ENCODE measurements at places on chromosomes 3 and 15.

- no peak for DNase-seq
Measured at GRCh38 chr15:69253156-69253555, 45.6 kb upstream of the PAQR5 start.

DNA sequence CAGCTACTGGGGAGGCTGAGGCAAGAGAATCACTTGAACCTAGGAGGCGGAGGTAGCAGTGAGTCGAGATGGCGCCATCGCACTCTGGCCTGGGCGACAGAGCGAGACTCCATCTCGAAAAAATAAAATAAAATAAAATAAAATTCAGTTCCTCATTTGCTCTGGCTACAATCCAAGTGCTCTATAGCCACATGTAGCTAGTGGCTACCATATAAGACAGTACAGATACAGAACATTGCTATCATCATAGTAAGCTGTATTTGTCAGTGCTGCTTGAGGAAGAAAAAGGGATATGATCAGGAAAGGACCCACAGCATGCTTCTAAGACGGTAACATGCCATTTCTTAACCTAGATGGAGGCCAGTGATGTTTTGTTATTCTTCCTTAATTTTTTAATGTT lies 88.7 kb upstream of the CDAN1 start:
- DNase-seq, result no peak

DNA sequence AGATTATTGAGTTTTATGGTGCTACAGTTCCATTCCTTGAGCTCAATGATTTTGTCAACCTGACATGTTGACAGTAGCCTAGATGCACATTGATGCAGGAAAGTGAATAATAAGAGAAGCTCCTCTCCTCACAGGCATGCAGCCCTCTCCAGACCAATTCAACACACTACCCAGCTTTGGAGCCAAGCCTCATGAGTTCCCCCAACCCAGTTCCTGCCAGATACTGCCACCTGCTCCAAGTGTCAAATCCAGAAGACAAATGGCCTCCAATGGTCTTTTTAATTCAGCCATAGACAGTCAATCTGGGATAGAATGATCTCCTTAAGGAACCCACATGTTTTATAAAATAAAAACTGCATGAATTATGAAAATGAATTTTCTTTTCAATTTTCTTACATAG lies 83.7 kb upstream of the ARHGEF3 start:
- DNase-seq, result no peak

DNA sequence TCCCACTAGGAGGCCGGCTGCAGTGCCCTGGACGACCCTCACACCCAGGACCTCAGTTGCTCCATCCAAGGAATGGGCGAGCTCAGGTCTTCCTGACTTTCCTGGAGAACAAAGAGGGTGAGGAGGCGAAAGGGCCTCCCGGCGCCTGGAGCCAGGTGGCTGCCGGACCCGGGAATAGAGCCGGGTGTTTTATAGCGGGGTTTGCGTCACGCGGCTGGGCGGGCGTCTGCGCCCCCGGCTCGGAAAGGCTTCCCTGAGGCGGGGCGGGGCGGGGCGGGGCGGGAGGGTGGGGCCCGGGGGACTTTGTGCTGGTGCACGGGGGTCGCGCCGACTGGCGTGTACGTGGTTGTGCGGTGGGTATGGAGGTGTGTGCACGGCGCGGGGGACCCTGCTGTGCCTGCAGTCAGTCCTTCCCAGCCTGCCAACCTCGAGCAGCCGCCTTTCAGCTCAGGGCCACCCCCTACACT lies 4.6 kb upstream of the PRKCD start:
- no peak for DNase-seq
